RKO (cell line): ENCODE measurements at places on chromosomes 16 and 17.

GRCh38 chr16:85285681-85286065 lies 173.4 kb upstream of the CIBAR2 start:
- no peak for DNase-seq

- DNase-seq = peak; percentile 45
Observed at GRCh38 chr17:47621293-47622179, 28.2 kb upstream of the KPNB1 start.

GRCh38 chr16:84247844-84248243 lies 8.0 kb upstream of the KCNG4 start:
- DNase-seq = peak; percentile 47

DNA sequence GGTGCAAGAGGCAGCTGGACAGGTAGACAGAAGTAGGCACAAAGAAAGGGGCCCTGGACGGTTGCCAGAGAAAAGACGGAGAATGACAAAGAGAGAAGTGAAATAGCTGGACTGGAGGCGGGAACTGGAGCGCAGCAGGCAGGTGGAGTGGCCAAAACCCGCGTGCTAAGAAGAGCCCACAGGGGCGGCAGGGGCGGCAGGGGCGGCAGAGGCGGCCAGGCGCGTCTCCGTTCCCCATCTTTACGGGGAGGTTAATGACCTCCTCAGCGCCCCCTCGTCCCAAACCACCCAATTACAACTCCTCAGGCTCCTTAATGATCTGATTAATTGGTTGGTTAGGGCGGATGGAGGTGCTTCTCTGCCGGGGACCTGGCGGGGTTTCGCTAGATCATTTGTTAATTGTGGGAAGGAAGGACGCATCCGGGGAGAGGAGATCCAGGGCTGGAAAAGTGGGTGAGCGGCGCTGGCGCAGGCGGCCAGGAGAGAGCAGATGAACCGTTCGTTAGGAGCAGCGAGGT lies 15.4 kb upstream of the HOXB9 start:
- DNase-seq = no peak

- DNase-seq = no peak
Observed at GRCh38 chr17:59145571-59146096, 9.4 kb downstream of the SKA2 start.

DNA sequence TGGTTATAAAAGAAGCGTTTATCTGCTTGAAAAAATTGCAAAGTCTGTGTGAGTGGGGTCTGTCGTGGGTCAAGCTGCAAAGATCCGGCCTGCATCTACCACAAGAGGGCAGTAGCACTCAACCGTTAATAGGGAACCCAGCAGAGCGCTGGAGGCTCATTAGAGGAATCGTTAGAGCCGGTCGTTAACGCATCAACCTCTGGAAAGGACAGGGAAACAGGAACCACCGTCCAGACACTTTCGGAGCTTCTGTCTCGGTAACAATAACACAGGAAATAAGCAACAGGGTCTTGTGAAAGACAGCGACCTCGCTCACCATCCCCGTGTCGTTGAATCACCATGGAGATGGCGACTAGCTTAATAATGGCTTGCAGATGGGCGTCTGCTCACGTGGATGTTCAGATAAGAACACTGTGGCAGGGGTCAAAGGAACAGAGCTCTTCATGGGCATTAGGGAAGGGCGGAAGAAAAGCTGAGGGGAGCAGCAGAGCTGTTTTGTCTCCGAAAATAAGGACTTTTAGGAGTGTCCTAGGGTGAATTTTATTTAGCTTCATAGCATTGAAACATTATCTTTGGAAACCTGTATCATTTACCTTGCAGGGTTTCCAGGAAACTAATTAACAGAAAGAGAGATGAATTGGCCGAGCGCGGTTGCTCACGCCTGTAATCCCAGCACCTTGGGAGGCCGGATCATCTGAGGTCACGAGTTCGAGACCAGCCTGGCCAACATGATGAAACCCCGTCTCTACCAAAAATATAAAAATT lies 11.9 kb upstream of the NSRP1 start:
- peak; percentile 83 for DNase-seq

GRCh38 chr16:54928016-54928356 lies 2.7 kb upstream of the IRX5 start:
- DNase-seq = peak; percentile 70

- DNase-seq = no peak
Observed at GRCh38 chr16:88991813-88992350, 14.9 kb upstream of the CBFA2T3 start.

DNA sequence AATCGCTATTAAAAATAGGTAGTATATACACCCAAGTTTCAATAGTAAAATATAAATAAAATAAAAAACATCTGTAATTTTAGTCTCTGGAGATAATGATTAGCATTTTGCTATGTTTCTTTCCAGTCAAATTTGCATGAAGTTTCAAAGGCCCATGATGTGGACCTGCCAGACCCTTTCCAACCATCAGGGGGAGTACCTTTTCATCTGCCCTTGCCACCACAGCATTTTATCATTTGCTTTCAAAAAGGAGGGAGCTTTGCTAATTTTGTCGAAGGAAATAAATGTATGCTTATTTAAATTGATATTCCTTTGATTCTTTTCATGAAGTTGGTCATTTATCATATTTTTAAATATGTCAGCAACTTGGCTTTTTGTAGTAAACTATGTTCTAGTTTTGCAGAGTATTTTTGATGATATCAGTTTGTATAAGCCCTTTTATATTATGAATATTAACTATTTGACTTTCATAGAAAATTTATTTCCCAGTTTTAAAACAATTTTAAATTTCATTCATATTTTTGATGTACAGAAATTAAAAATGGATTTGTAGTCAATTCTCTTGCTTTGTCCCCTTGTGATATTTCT lies 115.2 kb upstream of the NETO2 start:
- DNase-seq = peak; percentile 43

DNA sequence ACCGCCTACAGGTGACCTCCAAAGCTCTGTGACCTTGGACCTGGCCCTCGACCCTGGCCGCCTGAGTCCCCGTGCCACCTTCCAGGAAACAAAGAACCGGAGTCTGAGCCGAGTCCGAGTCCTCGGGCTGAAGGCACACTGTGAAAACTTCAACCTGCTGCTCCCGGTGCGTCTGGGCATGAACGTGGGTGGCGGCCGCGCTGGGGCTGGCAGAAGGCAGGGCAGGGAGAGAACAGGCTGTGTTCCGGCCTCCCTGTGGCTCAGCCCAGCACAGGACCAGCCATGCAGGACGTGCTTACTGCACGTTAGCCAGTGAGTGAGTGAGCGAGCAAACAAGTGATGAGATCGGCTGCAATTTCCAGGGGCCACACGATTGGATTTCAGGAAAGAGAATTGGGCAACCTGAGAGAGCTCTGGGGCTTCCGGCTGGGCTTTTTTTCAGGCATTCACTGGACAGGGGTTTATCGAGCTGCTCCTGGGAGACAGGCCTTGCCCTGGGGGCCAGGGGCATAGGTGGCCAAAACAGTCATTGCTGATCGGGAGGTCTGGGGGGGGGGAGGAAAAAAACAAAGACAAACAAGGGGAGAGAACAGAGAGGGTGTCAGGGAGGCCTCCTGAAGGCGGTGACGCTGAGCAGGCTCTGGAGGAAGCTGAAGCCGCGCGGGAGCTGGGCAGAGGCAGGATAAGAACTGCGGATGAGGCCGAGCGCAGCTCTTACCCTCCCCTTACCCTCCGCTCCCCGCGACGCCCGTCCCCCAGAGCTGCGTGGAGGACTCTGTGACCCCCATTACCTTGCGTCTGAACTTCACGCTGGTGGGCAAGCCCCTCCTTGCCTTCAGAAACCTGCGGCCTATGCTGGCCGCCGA lies 16.9 kb downstream of the ITGAX start:
- no peak for DNase-seq

DNA sequence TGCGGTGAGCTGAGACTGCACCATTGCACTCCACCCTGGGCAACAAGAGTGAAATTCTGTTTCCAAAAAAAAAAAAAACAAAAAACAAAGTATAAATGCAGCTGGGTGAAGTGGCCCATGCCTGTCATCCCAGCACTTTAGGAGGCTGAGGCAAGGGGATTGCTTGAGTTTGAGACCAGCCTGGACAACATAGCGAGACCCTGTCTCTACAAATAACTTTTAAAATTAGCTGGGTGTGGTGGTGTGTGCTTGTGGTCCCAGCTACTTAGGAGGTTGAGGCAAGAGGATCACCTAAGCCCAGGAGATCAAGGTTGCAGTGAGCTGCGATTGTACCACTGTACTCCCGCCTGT lies 10.1 kb upstream of the STX4 start:
- no peak for DNase-seq

DNA sequence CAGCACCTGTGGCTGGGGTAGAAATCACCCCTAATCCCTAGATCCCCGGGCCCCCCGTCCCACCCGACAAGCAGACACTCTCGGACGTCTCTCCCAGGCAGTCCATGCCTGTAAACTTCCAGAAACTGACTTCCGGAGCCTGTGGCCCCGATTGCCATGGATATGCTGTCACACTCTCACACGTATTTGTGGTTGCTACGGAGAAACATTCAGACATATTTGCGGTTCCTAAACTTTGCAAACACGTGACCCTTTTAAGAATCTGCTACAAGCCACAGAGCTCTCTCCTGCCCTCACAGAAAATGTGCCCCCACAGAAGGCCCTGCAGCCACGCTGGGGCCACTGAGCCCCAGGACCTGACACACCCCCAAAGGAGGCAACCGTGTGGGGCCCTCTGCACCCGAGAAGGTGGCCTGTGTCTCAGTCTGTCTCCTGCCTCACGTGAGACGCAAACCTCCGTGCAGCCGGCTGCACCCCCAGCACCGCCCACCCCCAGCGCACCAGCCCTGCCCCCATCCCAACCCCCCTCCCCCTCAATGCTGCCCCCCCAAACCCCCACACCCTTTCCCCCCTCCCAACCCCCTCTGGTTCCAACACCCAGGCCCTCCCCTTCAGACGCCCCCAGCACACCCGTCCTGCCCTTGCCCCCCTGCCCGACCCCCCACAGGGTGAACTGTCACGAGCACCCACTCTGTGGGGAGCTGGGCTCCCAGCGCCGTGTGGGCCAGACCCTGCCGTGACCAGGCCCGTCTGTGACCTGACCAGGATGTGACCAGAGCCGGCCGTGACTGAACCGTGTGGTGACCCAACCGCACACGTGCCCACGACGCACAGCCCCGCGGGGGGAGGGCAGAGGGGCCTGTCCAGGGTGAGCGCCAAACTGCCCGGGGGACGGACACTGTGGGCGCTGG lies 66.3 kb upstream of the METRNL start:
- DNase-seq = no peak

GRCh38 chr16:67986949-67987348 lies 6.7 kb upstream of the DPEP3 start:
- DNase-seq = no peak

DNA sequence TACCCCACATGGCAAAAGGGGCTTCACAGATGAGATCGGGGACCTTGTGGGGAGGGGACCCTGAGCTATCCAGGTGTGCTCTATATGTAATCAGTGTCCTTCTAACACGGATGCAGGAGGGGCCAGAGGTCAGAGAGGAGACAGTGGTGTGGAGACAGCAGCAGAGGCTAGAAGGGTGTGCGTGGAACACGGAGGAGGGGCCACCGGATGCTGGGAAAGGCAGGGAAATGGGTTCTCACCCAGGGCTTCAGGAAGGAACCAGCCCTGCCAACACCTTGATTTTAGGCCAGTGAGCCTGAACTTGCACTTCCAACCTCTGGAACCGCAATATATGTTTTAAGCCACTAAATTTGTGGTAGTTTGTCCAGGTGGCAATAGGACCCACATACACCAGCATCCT lies 4.6 kb upstream of the SLC38A8 start:
- no peak for DNase-seq
